Cortex of kidney (tissue), 1 donor: ENCODE measurements at places on chromosomes 1 and 21.

DNA sequence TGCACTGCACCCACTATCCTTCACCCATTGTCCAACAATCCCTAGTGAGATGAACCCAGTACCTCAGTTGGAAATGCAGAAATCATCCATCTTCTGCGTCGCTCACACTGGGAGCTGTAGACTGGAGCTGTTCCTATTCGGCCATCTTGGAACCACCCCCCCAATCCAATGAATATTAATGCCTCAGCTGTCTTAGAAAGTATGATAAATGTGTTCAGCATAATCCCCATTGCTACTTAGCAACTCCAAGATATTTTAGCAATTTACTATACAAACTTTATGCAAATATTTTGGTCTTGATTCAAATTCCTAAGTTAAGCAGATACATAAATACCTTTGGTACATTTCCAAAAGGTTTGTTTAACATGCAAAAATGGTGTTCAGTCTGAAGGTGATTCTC is 70.5 kb upstream of the SH3GLB1 start:
- DNase-seq = no peak

GRCh38 chr1:6625584-6626149 is 999 bp downstream of the THAP3 start:
- DNase-seq = no peak

- DNase-seq = no peak
These were observed 2.1 kb downstream of the ZBTB17 start for GRCh38 chr1:15973772-15974171.

DNA sequence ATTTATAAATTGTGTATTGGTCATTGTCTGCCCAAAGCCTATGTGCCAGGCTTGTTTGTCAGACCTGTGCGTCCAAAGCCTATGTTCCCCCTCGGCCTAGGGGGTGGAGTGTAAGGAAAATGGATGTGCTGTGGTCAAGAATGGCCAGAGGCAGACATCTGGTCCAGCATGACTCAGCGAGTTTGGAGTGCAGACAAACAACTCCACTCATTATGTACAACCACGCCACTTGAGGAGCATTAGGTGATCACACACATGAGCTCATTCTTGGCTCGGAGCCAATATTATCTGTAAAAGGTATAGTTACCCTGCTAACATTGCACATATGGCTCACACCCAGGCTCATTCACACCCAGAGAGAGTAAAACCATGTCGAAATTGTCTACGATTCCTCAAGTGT is 1047.6 kb upstream of the ADGRL4 start:
- no peak for DNase-seq

DNA sequence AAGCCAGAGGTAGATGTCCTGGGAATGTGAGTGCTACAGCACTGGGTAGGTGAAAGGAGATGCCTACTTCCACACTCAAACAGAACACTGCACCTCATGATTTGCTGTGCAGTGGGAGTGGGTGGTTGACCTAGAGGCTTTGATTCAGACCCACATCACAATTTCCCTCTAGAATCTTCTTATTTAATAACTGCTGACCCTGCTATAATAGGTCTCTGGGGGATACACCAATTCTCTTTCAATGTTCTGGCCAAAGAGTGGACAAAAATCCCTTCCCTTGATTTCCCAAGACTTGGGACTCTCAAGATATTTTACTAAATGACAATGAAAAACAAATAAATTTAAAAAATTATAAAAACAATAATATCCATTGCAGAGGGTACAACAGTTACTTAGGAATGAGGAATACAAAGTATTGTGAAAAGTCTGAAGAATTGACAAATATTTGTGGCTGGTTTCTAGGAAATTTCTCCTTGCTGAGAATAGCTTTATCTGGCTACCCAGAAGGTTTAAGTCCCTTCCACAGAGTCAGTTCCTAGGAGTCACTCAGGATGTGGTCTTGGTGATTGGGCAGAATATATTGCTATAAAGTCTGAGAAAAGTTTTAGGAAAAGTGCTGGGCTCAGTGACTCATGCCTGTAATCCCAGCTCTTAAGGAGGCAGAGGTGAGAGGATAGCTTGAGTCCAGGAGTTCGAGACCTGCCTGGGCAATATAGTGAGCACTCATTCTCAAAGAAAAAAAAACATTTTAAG is 2.4 kb upstream of the FCGR2A start:
- no peak for DNase-seq
